Stimulated activated CD8-positive, alpha-beta memory T cell treated with anti-CD3 and anti-CD28 coated beads, Interleukin-4, amount 100 ng/mL, for 4 hours (primary cell): ENCODE measurements at places on chromosomes 12 and 14.

DNA sequence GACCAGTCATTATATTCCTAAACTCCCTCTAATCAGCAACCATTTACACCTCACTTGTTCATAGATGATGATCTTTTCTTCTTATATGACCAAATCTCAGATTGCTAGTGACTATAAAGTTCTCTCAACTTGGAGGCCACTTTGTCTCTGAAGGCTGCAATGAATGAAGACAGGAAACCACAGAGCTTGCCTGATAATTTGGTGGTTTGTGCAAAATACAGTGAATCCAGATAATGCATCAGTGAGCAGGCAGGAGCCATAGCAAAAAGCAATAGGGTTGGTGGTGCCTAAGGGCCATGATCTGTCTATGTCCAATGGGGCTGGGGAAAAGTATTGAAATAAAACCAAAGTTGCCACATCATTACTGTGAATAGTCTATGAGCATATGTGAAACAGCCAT, 123.8 kb upstream of the LRFN5 start:
- DNase-seq: no peak

GRCh38 chr12:28294300-28294699, 104.0 kb downstream of the CCDC91 start:
- DNase-seq: no peak

GRCh38 chr14:103830511-103831270, 16.7 kb downstream of the PPP1R13B start:
- no peak for DNase-seq

GRCh38 chr12:84619053-84619571, 293.5 kb downstream of the SLC6A15 start:
- no peak for DNase-seq

DNA sequence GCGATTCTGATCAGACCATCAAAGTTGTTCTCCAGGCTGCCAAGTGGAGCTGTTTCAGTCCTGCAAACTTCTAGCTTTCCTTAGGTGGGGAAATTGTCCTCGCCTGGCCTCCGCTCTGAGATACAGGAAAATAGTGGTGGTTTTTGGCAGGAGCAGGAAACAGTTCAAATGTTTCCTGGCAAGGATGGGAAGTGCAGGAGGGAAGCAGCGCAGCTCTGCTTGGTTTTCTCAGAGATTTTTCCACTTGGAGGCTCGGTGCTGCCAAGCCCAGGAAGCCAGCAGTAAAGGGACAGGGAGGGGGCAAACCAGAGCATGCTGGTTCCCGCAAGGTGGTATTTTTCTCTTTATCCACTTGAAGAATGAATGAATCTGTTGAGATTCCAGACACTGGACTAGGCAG, 17.0 kb downstream of the TMEM63C start:
- DNase-seq: no peak

- no peak for DNase-seq
Measured at GRCh38 chr14:65043893-65044595, 57.3 kb downstream of the FNTB start.

- peak; percentile 17 for DNase-seq
Measured at GRCh38 chr14:93033983-93034670, 81.6 kb downstream of the ITPK1 start.

DNA sequence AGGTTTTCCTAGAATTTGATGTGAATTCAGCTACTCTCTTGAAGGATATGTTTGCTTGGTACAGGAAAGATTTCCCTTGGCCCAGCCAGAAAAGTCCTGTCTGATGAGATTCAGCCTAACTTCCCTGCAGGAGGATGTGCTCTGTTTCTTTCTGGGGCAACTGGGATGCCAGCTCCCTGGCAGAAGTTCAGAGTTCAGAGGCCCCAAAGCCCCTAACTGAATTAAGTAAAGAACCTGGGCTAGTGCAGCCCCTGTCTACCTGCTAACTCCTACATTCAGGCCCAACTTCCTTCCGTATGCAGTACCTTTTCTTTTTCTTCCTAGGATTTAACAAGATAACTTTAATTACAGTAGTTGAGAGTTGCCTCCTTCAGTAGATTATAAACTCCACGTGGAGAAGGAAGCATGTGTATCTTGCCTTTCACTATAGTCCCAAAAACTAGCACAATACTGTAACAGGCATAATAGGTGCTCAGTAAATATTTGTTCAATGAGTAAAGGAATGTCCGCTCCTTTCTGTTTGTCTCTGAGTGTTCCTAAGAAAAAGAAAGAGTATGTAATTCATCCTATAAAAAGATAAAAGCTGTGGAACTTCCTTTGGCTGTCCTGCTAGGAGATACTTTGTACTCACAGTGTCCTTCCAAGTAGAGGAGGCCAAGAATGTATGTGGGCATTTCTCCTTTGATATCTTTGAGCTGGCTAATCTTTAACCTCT, 141.0 kb downstream of the SLC8A3 start:
- no peak for DNase-seq

DNA sequence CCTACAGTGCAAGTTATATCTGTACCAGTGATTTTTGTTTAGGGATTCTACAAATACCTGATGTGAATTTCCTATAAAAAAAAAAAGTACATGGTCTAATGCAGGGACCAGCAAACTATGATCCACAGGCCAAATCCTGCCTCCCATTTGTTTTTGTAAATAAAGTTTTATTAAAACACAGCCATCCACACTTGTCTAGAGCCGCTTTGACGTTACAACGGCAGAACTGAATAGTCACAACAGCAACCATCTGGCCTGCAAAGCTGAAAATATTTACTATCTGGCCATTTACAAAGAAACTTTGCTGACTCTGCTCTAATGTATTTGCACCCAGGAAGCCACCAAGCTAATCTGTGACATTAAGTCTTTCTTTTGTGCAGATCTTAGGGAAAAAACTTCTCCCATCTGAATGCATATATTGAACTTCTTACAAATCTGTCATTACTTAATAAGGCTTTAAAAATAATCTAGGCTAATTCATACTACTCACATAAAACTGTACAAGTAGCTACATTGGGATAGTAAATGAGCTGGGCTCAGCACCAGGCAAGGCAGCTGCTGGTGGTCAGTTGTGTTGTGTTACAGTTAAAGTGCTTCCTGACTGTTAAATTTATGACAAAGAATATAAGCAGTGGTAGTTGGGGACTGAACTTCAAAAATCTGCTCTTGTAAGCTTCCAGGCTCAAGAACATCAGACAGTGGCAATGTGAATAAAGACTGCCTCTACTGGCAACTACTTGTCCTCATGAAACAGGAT, 303.3 kb downstream of the MED13L start:
- DNase-seq: no peak

GRCh38 chr12:61854902-61855301, 405.3 kb upstream of the USP15 start:
- no peak for DNase-seq

GRCh38 chr12:43758247-43758727, 303 bp downstream of the PUS7L start:
- DNase-seq: no peak

DNA sequence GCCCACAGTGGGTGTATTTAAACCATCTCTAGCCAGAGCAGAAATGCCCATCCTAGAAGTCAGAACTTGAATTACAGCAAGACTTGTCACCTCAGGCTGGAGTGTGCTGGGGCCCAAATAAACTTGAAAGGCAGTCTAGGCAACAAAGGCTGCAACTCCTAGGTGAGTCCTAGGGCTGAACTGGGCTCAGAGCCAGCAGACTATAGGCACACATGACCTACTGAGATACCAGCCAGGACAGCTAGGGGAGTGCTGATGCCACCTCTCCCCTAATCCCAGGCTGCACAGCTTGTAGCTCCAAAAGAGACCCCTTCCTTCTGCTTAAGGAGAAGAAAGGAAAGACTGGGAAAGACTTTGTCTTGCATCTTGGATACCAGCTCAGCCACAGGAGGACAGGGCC, 106.0 kb downstream of the TXNDC16 start:
- no peak for DNase-seq

DNA sequence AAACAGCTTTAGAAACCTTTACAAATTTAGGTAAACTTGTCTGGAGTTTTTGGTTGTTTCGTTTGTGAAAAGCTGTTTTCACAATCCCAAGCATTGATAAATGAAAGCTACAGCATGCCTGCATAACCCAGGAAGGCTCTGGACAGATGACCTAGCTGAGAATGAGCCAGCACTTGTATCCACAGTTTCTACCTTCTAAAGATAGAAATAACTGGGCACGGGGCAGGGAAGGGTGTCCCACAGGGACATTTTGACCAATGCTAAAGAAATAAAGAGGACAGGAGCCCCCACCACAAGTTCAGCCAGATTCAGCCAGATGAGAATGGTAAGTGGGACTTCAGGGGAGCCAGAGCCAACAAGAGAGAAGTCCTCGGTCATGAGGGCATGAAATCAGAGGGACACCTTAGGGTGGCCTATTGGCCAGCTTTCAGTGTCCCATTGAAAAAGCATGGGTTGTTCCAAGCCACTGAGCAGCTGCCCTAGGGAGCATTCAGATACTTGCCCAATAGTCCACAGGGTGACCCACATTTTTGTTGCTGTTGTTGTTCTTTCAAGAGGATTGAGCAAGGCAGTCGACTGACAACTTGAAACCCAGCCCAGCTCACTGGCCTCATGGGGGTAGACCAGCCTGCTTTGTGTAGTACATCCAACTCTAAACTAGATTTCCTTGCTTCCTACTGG, 140.3 kb upstream of the NUDT4 start:
- no peak for DNase-seq

GRCh38 chr14:33230021-33230420, 291.3 kb downstream of the NPAS3 start:
- no peak for DNase-seq

GRCh38 chr12:14774074-14774905, 29.0 kb downstream of the WBP11 start:
- peak; percentile 62 for DNase-seq

GRCh38 chr12:92034858-92035401, 110.7 kb downstream of the BTG1 start:
- no peak for DNase-seq

GRCh38 chr12:43357141-43357540, 194.9 kb downstream of the ADAMTS20 start:
- no peak for DNase-seq

- no peak for DNase-seq
Measured at GRCh38 chr12:57250541-57250940, 446 bp downstream of the STAC3 start.

DNA sequence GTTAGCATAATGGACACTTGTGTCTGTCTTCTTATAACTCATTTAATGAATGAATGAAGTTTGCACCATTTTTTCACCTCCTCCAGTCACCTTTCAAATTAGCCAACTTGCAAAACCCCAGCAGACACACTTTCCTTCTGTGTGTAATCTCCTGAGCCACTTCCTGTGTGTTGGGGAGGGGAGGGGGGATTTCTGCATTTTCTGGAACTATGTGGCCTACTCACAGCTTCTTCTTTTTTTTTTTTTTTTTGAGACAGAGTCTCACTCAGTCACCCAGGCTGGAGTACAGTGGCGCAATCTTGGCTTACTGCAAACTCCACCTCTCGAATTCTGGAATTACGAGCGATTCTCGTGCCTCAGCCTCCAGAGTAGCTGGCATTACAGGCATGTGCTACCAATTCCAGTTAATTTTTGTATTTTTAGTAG, 4.1 kb upstream of the SERPINA1 start:
- DNase-seq: no peak

DNA sequence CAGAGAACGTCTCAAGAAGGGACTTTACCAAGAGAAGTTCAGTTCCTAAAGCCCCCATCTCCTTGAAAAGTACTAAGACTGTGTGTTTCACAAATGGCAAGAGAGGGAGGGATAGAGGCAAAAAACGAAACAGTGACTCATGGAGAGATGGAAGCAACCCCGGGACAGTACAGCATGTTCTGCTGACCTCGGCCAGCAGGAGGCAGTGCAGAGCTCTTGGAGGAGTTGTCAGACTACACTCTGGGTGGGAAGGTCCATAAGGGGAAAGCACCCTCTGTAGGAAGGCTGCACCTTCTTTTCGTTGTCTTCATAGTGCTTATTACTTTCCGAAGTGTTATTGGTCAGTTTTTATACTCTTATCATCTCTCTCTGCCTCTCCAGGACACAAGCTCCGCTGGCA, 525.2 kb upstream of the CCDC196 start:
- peak; percentile 21 for DNase-seq

DNA sequence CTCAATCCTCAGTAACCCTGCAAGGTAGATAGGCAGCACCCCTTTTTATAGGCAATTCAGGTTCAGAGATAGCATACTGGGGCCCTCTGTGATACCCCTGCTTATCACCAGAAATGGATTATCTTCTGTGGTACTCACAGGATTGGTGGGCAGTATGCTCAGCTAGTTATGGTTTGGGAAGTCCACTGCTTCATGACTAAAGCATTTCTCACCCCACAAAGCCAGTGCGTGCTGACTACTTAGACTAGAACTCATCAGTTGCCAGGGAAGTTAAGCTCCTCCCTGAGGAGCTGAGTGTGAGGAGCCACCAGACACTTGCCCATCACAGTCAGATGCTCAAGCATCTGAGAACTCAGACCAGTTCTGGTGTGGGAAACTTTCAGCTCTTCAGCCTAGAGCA, 76.3 kb downstream of the SCAF11 start:
- no peak for DNase-seq

DNA sequence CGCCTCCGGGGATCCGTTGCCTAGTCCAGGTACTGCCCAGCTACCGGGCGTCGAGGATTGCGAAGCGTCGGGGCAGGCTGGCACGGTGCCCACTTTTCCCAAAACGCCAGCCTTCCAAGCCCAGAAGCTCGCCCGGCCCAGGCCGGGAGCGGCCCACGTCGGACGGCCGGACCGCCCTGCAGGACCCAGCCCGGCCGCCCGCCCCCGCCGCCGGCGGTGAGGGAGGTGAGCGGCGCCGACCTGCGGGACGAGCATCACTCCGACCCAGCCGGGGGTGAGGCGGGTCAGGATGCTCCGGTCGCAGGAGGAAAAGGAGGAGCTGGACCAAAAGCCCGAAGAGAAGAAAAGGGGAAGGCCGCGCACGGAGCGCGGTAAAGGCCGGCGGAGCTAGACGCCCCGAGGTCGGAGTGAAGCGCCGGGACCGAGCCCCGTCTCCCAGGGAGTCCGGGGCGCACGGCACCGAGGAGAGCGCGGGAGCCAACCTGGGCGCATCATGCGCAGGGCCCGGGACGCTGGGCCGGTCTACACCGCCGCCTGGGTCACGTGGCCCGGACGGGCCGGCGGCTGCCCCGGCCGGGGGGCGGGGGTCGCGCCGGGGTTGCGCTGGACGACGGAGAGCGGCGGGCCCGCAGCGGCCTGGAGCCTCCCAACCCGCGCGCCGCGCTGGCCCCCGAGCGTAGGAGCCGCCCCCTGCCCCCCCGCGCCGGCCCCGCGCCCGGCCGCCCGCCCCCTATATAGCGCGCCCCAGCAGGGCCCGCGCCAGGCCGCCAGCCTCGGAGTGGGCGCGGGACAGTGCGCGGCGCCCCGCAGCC, at the start of gene AQP5:
Gene AQP5, plus strand, starts transcription at position 762 of the 812 bp plus-strand sequence. CDS start 146 bp downstream, outside the sequence.
- no peak for DNase-seq

GRCh38 chr12:121430833-121431415, 31.0 kb downstream of the RNF34 start:
- no peak for DNase-seq

GRCh38 chr14:20603813-20604690, 12.9 kb upstream of the RNASE12 start:
- no peak for DNase-seq
